Ovary (tissue), 10 donors: ENCODE measurements at places on chromosomes 6 and 20.
A peak's percentile ranks its signal among the peaks of the same experiment; 100 is the strongest.

- peak; percentile 45 for DNase-seq
- no peaks in the 10 kb centered on the region for H3K27me3 ChIP-seq
- no peaks in the 10 kb centered on the region for H3K36me3 ChIP-seq
- no peak within 1 kb of the TSS for H3K27ac ChIP-seq
Measured at GRCh38 chr6:17101422-17102257, at the start of gene STMND1. Gene STMND1, plus strand, starts transcription at chr6:17102050. Its CDS starts 208 bp downstream, at chr6:17102258.

DNA sequence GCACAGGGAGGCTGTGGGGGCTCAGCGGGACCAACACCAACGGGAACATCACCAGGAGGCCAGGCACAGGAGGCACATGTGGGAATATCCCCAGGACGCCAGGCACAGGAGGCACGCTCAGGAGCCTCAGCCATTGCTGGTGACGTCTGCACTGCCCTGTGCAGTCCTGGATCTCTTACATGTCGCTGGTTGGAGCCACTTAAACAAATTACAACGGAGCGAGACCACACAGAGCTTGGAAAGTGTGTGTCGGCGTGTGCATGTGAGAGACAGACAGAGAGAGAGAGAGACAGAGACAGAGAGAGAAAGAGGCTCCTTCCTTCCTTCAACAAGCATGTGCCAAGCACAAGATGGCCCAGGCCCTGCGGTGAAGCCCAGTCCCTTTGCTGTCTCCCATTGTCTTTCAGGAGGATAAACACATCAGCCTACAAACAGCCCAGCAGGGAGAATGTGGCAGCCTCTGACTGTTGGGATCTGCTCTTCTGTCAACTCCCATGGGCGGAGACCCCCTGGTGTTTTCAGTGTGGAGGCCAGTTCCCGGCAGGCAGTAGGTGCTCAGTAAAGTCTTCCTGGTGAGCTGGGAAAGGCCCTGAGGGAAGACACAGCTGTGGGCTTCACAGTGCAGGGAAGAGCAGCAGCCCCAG is 112.7 kb upstream of the THBS2 start:
- no peaks in the 10 kb centered on the region for H3K27me3 ChIP-seq
- H3K4me1 ChIP-seq = peaks cover 5% of the 10 kb centered on the region
- H3K4me3 ChIP-seq = no peak overlapping the region
- H3K27ac ChIP-seq = no peak overlapping the region
- no peak for DNase-seq
- H3K36me3 ChIP-seq = no peaks in the 10 kb centered on the region

- no peaks in the 10 kb centered on the region for H3K36me3 ChIP-seq
- no peak overlapping the region for H3K4me3 ChIP-seq
- no peak overlapping the region for H3K27ac ChIP-seq
- H3K4me1 ChIP-seq = no peaks in the 10 kb centered on the region
- H3K27me3 ChIP-seq = no peaks in the 10 kb centered on the region
Measured at GRCh38 chr20:63941282-63942081, 14.7 kb downstream of the UCKL1 start.

- H3K4me3 ChIP-seq = no peak overlapping the region
- no peak overlapping the region for H3K27ac ChIP-seq
- no peaks in the 10 kb centered on the region for H3K27me3 ChIP-seq
Measured at GRCh38 chr6:65708162-65708561, 1.1 kb upstream of the EYS start.

DNA sequence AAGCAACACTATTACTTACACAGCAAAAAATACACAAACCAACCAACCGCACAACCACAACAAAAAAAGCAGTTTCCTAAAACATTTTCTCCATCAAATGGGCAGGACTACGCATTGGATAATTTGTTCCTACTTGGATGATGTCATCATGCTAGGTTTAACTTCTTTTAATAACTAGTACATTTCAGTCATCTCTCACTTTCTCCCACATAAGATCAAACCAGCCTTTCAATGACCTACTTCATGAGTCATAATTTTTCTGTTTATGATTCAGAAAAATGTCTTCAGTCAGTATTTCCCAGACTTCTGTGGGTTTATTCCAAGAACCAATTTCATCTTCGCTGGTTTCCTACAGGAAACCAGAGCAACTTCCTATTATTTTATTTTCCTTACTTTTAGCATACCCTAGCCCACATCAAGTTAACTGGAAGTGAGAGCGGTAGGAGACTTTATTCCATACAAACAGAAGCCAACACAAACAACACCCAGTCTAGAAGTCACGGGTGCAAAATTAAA is 134.2 kb downstream of the GMDS start:
- DNase-seq = no peak
- H3K27ac ChIP-seq = no peak overlapping the region
- H3K4me3 ChIP-seq = no peak overlapping the region

GRCh38 chr6:20092071-20092566 is 120.2 kb downstream of the MBOAT1 start:
- H3K4me3 ChIP-seq = no peak overlapping the region
- H3K27ac ChIP-seq = no peak overlapping the region
- no peaks in the 10 kb centered on the region for H3K4me1 ChIP-seq

- DNase-seq = no peak
- no peak overlapping the region for H3K4me3 ChIP-seq
- no peak overlapping the region for H3K27ac ChIP-seq
- H3K4me1 ChIP-seq = no peaks in the 10 kb centered on the region
- H3K36me3 ChIP-seq = no peaks in the 10 kb centered on the region
Measured at GRCh38 chr6:129940454-129941195, 77.8 kb upstream of the L3MBTL3 start.

DNA sequence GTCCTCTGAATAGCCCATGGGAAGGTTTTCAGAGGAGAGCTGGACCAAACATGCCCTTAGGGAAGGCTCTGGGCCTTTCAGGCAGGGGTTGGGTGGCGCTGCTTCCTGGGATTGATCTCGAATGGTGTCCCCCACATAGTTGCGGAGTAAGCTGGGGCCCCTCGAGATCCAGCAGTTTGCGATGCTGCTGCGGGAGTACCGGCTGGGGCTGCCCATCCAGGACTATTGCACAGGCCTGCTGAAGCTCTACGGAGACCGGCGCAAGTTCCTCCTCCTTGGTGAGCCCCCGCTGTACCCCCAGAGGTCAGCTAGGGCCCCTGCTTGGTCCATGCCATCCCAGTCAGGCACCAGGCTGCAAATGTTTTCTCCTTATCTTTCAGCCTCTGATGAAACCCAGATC is 19.3 kb downstream of the CCM2L start:
- H3K27ac ChIP-seq = no peak overlapping the region
- DNase-seq = no peak
- peaks cover 3% of the 10 kb centered on the region for H3K4me1 ChIP-seq
- H3K36me3 ChIP-seq = no peaks in the 10 kb centered on the region
- H3K4me3 ChIP-seq = no peak overlapping the region
- no peaks in the 10 kb centered on the region for H3K27me3 ChIP-seq

GRCh38 chr6:3711776-3712175 is 39.7 kb downstream of the PXDC1 start:
- no peak for DNase-seq
- H3K4me1 ChIP-seq = no peaks in the 10 kb centered on the region
- H3K27me3 ChIP-seq = no peaks in the 10 kb centered on the region
- H3K27ac ChIP-seq = no peak overlapping the region
- no peak overlapping the region for H3K4me3 ChIP-seq

DNA sequence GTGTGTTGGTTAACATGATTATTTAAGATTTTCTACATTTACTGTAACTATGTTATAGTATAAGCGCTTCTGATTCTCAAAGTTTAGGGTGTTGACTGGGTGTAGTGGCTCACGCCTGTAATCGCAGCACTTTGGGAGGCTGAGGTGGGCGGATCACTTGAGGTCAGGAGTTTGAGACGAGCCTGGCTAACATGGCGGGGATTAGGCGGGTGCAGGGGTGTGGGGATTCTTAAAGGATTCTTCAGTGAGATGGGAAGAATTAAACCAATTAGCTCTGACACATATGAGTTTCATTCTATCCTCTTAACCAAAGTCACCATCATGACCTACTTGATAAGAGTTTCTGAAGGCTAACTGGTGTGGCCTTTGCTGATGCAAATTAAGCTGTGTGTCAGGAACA is 39.2 kb downstream of the GSTA4 start:
- no peak overlapping the region for H3K4me3 ChIP-seq
- DNase-seq = no peak
- H3K27ac ChIP-seq = no peak overlapping the region
- H3K36me3 ChIP-seq = no peaks in the 10 kb centered on the region
- H3K27me3 ChIP-seq = no peaks in the 10 kb centered on the region

DNA sequence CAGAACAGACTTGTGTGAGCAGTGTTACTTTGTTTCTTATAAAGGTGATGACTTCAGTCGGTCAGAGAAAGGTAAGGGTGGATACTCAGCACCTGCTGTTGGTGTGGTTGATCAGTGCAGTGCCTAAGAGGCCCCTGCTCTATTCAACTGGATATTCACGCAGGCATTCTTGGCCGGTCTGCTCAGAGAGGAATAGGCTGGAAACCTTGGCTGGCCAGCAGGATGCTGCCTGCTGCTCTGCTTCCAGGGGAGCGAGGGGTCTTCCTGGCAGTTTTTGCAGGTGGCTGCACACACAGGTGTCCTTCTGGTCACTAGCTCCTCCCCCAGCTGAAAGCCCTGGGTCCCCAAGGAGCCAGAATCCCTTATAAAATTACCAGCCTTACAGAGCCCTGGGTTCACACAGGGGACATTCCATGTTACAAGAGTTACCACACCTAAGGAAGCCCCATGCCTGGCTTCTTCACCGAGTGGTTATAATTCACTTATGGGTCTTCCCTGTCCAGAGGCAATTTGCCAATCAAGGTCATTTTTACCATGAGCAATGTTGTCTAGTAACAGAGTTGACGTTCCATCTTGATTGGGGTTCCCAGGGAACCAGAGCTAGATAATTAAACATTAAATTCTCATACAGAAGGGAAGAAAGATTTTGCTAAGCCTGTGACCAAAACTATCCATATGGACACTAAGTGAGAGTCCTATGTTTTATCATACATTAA is 16.4 kb downstream of the SYNJ2 start:
- peaks cover 12% of the 10 kb centered on the region for H3K4me1 ChIP-seq
- H3K36me3 ChIP-seq = no peaks in the 10 kb centered on the region
- no peak for DNase-seq
- no peak overlapping the region for H3K4me3 ChIP-seq

GRCh38 chr6:140256248-140256647 is 881.8 kb upstream of the CITED2 start:
- H3K4me1 ChIP-seq = no peaks in the 10 kb centered on the region
- no peaks in the 10 kb centered on the region for H3K36me3 ChIP-seq
- H3K27me3 ChIP-seq = no peaks in the 10 kb centered on the region
- H3K4me3 ChIP-seq = no peak overlapping the region

DNA sequence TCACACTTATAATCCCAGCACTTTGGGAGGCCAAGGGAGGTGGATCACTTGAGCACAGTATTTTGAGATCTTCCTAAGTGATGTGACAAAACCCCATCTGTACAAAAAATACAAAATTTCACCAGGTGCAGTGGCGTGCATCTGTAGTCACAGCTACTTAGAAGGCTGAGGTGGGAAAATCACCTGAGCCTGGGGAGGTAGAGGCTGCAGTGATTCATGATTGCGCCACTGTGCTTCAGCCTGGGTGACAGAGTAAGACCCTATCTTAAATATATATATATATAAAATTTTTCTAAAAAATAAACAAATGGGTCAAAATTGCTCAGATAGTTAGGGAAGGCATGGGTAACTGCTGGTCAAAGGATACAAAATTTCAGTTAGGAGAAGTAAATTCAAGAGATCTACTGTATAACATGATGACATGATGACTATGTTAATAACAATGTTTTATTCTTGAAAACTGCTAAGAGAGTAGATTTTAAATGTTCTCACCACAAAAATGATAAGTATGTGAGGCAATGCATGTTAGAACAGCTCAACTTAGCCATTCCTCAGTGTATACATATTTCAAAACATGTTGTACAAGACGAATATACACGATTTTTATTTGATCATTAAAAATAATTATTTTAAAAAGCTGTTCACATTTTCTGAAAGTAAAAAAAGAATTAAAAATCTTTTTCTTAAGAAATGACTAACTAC is 24.4 kb downstream of the TBC1D32 start:
- no peak overlapping the region for H3K4me3 ChIP-seq
- H3K27ac ChIP-seq = no peak overlapping the region
- DNase-seq = no peak
- no peaks in the 10 kb centered on the region for H3K36me3 ChIP-seq
- H3K4me1 ChIP-seq = no peaks in the 10 kb centered on the region

DNA sequence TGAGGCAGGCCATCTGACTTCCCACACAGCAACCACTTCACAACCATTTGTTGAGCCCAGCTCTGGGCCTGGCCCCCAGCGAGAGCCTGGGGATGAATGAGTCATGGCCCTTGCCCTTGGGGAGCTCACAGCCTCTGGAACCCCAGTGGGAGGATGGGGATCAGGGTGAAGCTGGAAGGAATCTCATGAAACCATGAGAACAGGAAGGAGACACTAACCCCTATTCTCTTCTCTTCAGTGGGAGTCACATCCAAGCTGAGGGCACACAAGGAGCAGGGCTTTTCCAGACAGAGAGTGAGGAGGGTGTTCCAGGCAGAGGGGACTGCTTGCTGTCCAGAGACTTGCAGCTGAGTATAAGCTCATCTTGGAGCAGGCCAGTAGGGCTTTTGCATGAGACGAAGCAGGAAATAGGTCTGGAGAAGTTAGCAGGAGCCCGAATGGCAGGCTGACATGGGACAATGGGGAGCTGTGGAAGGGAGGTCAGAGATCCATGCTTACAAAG is 7.5 kb downstream of the FOXS1 start:
- no peak overlapping the region for H3K27ac ChIP-seq
- no peak overlapping the region for H3K4me3 ChIP-seq
- DNase-seq = no peak

GRCh38 chr20:1415667-1416468 is 23.0 kb upstream of the FKBP1A start:
- no peaks in the 10 kb centered on the region for H3K27me3 ChIP-seq
- no peak overlapping the region for H3K4me3 ChIP-seq
- no peaks in the 10 kb centered on the region for H3K4me1 ChIP-seq
- H3K27ac ChIP-seq = no peak overlapping the region
- no peaks in the 10 kb centered on the region for H3K36me3 ChIP-seq

DNA sequence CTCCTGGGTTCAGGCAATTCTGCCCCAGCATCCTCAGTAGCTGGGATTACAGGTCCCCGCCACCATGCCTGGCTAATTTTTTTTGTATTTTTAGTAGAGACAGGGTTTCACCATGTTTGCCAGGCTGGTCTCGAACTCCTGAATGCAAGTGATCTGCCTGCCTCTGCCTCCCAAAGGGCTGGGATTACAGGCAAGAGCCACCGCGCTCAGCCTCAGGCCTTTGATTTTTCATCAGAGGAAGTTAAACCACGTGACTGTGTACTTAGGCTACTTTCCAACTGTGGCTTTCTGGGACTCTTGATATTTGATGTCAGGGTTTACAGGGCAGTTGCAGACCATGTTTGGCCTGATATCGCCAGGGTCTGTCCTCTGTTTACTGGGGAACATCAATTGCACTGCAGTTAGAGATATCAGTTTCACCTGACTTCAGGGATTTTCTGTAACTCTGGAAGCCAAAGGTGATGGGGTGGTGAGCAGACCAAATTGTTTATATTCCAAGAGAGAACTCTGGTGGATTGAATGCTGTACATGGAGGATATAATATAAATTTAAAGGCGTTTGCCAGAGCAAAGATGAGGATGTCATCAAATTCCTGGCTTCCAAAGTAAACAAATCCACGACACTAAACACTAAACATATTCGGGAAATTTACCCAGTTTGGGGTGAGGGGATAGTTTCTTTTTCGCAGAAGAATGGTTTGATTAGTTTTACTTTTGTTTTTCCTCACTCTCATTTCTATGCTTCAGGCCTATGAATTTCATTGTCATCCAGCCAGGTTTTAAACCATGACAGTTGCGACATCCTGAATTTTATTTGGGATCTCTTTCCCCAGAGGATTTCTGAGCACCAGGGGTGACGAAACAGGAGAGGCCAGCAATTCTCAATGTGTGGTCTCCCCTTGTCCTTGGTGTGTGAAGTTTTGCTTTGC is 4.2 kb downstream of the PSMF1 start:
- peaks cover 23% of the 10 kb centered on the region for H3K4me1 ChIP-seq
- no peak for DNase-seq
- H3K4me3 ChIP-seq = no peak overlapping the region
- H3K27ac ChIP-seq = no peak overlapping the region
- H3K36me3 ChIP-seq = no peaks in the 10 kb centered on the region
- H3K27me3 ChIP-seq = no peaks in the 10 kb centered on the region
